ENCODE measurements at places on chromosomes 2 and 18.

DNA sequence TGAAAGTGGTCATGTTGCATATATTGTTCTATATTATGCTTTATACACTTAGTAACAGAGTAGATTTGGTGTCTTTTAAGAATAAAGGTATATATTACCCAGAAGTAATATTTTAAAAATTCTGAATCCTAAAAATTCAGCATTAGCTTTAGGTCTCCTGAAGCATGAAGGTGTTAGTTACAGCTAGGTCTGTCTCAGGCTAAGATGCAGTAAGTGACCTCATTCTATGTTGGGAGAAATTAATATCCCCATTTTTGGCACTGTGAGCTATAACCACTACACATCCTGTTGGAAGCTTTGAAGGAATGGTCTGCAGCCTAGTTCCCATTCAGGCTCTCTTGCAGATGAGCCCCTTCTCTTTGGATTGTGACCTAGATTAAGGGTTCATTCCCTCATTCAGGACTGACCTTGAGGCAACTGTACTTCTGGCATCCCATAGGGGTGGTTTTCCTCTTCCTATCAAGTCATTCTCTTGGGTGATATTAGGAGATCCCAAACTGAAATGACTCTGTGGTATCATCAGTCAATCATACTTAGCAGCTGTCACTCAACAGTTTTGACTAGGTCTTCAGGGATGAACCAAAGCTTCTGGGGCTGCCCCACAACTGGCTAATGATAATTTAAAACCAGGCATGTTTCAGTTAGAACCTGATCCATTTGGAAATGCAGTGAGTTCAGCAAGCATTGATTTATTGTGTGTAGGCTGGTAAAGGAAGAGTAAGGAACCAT is 117.7 kb downstream of the GPD2 start:
- DNase-seq = no peak

DNA sequence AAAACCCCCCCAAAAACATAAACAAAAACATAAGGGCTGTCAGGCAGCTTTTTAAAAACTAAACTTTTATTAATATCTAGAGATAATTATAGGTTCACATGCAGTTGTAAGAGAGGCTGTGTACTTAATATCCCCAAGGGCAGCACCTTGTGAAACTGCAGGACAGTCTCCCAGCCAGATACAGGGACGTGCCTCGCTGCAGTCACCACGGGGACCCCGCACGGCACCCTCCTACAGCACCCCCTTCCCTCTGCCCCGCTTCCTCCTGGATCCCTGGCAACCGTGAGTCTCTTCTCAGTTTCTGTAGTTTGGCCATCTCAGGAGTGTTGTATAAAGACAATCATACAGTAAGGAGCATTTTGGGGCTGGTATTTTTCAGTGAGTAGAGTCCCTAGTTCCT is 6.8 kb upstream of the COLEC11 start:
- DNase-seq = no peak

- no peak for DNase-seq
Measured at GRCh38 chr18:74522635-74523548, 11.4 kb upstream of the CNDP1 start.

- no peak for DNase-seq
Measured at GRCh38 chr18:45780568-45780967, 44.9 kb upstream of the SIGLEC15 start.

DNA sequence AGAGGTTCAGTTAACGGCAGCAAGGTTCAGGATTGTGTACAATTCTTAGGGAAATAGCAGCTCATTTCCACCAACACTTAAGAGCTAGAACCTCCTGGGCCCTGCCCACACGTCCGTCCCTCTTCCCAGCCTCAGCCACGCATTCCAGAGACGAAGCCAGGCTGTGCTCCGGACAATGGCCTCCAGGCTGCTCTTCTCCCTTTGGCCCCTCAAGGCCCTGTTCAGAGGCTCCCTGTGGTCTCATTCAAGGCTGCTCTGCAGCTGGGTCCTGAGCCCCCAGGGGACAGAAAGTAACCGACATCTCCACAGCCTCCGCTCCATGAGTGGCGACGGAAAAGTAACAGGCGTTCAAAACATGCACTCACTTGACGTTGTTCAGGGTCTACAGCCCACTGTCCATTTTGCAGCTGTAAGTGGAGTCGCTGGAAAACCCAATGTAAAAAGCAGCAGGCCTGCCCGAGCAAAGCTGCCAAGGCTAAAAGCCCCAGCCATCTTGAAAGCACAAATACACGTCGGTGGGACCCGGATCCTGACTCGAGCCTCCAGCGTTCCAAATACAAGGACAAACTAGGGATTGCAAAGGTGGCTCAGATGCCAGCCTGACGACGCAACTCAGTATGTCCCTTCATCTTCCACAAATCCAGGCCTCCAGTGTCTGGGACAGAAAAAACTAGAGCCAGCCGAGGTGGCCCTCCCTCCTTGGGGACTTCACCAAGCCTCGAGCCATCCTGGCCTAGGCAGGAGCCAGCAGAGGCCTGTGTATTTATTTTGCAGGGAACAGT is 76.9 kb downstream of the NDUFA10 start:
- DNase-seq = no peak
